ENCODE measurements at places on chromosomes 12 and 14.
A peak's percentile ranks its signal among the peaks of the same experiment; 100 is the strongest.

DNA sequence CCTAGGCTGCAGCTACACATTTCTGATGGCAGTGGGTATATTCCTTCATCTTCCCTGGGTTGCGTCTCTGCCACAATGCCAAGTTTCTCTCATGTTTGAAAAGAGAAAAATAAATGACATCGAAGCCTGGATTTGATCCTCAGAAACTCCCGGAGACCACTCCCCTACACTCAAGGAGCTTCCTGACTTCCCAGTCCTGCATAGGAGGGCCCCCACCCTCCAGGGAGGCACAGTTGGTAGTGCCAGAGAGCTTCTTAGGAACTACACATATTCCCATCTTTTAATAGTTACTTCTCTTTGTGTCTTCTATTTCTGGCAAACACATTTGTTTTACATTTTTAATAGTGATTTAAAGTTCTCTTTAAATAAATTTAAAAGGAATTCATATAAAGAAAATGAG is 30.7 kb downstream of the AP5M1 start:
- no peak for DNase-seq

DNA sequence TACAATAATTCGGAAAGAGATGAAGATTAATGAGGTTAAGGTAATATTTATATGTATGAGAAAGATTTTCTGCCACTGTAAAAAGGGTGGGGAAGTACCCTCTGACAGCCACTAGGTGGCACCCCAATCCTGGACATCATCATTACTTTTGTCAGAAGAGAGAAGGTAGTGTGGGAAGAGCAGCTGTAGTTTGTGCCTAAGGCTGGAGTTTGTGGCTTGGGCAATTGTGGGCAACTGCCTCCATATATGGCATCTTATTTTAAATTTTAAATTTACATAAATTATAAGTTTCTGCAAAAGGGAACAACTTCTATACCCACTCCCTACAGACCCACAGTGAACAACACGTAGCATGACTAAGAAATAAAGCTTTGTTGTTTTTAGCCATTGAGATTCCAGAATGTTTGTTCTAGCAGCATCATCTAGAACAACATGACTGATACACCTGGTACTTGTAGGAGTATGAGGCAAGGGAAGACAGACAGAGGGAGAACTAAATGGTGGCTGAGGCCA is 34.4 kb upstream of the SYCP3 start:
- peak; percentile 67 for DNase-seq

DNA sequence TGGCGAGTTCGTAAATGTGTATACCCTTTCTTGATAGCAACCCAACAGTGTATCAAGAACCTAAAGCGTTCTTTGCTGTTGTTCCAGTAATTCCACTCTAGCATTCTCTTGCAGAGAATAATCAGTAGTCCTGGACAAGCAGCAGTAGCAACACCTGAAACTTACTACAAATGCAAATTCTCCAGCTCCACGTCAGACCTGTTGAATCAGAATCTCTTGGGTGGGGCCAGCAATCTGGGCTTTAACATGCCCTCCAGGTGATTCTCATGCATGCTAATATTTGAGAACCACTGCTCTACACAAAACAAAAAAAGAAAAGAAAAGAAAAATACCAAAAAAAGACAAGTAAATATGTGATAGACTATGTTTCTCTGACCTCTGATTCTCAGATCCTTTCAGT is 10.1 kb downstream of the PTGDR start:
- DNase-seq = no peak

DNA sequence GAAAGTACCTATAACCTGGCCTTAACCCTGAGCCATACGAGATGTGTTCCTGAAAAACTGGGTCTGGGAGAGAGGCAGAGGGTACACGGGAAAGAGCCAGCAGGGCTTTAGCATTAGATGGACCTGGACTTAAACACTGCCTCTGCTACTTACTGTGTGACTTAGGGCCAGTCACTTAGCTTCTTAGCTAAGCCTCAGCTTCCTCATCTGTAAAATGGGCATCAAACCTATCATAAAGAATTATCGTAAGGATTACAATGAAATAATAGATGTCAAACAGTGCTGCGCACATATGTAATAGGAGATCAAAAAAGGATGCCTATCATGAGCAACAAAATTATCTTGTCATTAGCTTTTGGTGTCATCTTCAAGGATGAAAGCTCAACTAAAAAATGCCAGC is 23.6 kb downstream of the ANAPC5 start:
- DNase-seq = no peak

GRCh38 chr14:32471181-32471580 is 142.1 kb downstream of the AKAP6 start:
- no peak for DNase-seq

- DNase-seq = no peak
Measured at GRCh38 chr12:93336291-93336741, 41.4 kb upstream of the NUDT4 start.

- DNase-seq = no peak
Measured at GRCh38 chr12:132411457-132411856, 78.5 kb upstream of the FBRSL1 start.

DNA sequence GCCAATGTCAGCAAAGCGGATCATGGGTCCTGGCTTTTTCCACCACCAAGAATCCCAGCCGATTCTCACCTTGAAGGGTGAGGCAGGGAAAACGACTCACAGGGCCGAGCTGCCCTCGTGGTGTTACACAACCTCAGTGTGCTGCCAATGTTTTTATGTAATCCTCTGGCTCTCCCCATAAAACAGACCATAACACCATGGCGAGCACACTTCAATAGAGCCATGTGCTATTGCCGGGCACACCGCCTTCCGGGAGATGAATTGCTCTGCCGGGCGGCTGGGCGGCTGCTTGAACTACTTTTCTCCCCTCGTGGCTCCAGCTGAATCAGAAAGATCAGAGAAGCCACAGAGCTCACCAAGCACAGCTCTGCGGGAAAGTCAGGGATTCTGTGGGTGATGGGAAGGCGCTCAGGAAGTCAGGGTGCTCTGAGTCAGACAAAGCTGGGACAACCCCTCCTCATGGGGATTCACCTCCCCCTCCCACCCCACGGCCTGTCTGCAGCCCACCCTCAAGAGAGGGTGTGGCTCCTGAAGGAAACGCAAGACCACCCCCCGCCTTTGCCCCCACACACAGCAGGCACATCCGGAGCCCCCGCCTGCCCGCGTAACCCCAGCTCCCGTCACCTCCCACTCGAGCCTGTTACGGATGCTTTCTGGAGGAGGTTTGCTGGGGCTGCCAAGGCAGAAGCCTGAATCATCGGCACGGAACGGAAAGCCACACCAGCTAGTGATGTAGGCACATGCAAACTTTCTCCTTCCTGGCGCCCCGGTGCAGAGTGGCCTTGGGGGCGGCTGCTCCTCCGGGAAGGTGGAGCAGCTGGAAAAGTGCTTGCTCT is 1.8 kb downstream of the GALNT9 start:
- peak; percentile 86 for DNase-seq

GRCh38 chr12:53625373-53625945 is 723 bp downstream of the ATF7 start:
- no peak for DNase-seq

DNA sequence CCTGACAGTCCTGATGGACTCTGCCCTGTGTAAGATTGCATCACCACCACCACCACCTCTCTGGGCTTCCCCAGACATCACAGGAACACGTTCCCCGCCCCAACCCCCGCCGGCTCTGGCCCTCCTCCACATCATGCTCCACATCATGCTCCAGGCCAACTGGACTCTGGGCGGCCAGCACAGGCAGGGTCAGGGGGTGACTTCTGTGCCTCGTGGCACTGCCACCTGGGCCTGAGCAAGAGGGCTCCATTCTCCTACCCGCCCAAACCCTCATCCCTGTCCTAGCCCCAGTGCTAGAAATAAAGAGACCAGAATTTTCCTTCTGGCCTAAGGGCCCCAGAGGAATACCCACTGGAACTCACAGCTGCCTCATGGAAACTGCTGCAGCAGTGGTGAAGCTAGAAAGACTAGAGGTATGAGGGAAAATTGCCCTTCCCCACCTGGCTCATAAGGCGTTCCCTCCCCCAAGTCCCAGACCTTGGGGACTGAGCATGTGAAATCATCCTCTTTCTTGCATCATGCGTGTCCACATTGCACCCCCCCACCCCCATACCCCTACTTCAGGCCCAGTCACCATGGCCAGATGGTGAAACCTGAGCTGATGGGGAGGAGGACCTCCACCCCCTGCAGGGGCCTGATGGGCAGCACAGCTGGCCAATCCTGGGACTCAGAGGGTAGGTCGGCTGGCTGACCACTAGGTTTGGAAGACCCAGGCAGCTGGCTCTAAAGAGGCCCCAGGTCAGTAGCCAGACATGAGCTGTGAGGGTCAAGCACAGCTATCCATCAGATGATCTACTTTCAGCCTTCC is at the start of gene INHBE:
TSS of gene INHBE (plus strand) at position 742 of the 808 bp plus-strand sequence. CDS start 230 bp downstream, outside the sequence.
- no peak for DNase-seq

DNA sequence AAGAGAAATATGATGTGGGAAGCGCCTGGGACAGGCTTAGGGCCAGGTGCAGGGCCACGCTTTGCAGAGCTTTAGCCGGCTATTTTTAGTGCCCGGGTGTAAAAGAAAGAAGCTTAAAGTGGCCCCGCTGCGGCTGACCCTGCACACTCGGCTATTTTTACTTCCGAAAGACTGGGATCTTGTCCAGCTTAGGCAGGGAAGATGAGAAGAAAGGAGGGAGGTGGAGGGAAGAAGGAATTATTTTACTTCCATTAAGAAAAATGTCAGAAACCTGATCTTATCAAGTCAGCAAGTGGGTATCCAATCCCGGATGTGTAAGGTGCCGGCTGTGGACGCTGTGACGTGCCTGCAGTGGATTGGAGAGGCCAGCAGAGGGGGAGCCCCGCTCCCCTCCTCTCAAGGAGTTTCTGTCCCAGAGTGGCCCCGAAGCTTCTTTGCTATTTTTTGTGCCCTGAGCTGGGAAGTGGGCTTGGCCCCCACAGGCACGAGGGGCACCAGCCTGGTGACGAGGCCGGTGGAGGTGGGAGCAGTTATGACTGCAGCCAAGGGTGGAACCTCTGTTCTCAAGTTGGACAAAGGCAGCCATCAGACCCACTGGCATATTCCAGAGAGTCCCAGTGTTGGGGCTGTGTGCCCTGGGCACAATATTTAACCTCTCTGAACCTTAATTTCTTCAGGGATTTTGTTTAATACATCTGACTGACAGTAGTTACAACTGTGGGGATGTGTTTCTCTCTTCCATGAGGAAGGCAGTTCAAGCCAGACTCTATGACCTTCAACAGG is 97.7 kb downstream of the ESRRB start:
- no peak for DNase-seq

DNA sequence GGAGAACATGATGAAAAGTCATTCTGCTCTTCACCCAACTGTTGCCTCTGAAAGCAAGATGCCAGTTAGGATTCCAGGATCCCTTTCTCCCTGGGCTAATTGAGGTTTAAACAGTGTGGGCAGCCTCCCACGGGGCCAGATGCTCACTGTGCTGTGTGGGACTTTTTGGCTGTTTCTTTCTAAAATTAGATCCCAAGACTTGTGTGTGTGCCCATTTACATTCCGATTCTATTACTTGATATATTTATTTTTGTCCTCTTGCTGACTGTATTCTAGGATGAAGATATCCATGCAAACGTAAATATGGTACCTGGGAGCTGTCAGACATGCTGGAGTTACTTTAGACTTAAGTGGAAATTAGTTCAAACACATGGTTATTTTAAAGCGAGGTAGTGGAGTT is 6.2 kb downstream of the IFT43 start:
- no peak for DNase-seq

DNA sequence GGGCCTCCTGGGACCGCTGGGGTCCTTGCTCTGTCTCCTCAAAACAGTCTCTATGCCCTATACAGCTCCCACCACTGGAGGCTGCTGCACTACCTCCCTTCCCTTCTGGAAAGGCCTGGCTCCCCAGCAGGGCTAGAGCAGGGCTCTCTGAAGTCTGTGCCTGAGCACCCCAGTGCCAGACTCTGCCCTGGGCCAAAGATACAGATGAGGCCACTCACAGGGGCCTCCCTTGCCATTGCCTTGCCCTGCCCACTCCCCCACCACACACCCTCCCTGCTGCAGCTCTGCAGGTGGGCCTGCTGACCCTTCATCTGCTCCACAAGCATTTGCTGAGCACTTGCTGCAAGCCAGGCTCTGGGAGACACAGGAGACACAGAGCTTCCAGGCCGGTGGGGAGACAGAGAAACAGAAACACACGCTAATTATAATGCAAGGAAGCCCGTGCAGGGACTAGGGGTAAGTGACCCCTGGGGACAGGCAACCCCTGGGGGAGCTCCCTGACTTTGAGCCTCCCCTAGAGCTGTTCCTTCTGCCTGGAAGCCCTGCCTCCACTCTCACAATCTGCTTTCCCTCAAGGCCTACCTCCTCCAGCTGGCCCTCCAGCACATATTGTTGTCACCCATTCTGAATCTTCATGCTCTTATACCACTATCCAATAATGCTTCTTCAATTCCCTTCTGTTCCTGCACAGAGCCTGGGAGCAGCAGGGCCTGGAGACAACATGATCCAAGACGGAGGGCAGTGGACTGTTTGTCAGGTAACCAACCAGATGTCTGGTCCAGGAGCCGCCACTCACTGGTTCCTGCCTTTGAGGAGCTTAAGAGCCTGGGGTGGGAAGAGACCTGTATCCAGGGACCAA is 32.6 kb upstream of the PNMA1 start:
- no peak for DNase-seq

GRCh38 chr14:32332415-32333316 is 3.6 kb downstream of the AKAP6 start:
- DNase-seq = no peak

DNA sequence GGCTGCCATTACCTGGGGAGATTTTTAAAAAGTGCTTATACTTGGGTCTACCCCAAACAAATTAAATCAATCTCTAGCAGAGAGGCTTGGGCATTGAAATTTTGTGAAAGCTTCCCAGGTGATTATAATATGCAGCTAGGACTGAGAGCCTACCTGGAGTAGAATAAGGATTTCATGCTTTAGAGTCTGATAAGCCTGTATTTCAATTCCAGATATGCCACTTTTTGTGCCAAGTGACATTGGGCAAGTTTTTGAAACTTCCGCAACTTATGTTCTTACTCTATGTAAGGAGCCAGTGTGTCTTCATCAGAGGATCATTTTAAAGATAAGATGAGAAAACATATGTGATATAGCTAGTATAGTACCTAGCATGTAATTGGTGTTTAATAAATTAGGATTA is 159.8 kb upstream of the LRIG3 start:
- DNase-seq = no peak

DNA sequence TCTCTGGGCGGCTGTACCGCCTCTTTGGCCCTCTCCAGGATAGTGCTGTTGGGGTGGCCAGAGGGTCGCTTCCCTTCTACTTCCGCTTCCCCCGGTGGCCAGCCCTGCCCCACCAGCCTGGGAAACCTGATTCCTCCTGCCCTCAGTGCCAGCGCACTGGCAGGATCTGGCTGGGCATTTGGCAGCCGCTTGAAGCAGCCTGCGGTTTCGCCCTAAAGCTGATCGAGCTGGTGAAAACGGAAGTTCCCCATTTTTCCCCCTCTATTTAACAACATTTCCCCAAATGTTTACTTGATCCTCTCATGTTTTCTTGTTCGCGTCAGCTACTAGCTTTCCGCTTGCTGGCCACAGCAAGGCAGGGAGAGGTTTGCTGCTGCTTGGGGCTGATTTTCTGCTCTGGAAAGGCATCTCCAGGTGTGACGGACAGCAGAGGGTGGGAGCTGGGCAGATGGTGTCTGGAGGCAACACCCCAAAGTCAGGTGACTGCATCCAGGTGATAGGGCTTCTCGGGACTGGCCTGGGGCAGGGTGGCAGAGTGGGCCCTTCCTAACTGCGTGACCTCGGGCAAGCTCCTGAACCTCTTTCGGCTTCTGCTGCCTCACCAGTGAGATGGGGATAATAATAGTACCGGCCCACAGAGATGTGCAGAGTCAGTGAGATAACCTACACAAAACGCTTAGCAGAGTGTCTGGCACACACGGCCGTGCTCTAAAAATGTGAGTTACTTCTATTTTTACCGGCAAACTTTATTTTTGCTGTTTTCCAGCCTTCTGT is 53.1 kb downstream of the TSPAN9 start:
- DNase-seq = no peak

- no peak for DNase-seq
Measured at GRCh38 chr12:49916129-49916919, 12.6 kb upstream of the FAIM2 start.
